Central memory CD8-positive, alpha-beta T cell (primary cell): ENCODE measurements at places on chromosomes 1 and 21.

DNA sequence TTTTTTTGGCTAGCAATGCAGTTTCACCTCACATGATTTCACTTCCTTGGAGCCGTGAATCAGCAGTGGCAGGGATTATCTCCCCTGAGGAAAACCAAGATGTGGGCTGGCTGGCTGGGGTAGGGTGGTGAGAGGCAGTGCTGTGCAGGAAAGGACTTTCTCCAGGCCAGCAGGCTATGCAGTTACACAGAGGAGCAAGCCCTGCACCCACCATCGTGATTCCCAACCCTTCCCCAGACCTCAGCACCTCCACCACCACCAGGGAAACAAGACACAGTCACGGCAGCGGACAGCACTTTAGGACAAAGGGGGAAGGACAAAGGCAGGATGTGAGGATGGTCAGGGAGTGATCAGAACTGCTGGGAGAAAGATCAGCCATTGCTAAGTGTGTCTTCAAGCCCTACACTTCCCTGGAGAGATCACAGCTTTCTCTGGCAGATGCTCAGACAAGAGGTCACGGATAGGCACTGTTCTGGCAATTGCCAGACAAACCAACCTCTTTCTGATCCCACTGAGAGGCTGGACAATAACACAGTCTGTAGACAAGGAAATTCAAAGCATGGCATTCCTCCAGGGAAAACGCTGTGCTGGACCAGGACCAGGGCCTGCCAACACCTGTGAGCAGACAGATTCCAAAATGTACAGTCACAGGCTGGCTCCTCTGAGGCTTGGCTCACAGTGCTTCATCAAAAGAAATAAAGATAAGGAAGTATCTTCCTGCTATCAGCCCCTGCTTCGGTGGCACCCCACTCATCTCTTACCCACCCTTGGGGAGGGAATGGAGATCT lies 509.4 kb downstream of the SMYD3 start:
- no peak for DNase-seq

- DNase-seq: no peak
Observed at GRCh38 chr1:27348861-27349783, 7.3 kb downstream of the SYTL1 start.

- no peak for DNase-seq
Observed at GRCh38 chr1:13922466-13923110, 222.6 kb downstream of the PRDM2 start.

GRCh38 chr1:109595531-109595930 lies 23.9 kb downstream of the GNAT2 start:
- no peak for DNase-seq

DNA sequence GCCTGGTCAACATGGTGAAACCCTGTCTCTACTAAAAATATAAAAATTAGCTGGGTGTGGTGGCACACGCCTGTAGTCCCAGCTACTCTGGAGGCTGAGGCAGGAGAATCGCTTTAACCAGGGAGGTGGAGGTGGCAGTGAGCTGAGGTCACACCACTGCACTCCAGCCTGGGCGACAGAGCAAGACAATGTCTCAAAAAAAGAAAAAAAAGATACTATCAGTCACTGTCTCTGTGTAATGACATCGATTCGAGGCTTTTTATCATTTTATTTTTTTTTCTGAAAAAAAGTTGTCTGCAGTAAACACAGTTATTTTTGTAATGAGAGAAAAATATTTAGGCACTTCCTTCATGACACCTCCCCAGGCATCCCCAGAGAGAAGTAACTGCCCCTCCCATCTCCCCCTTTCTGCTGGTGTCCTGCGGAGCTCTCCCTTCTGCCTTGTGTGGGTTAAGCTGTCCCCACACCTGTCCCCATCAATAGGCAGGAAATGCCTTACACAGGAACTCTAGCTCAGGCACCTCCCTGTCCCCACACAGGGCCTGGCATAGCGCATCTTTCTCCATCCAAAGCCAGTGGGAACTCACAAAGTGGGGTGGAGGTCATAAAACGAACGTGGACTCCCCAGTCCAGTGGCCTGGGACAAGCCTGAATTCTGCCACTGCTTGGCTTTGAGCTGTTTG lies 132.0 kb downstream of the SYF2 start:
- no peak for DNase-seq

DNA sequence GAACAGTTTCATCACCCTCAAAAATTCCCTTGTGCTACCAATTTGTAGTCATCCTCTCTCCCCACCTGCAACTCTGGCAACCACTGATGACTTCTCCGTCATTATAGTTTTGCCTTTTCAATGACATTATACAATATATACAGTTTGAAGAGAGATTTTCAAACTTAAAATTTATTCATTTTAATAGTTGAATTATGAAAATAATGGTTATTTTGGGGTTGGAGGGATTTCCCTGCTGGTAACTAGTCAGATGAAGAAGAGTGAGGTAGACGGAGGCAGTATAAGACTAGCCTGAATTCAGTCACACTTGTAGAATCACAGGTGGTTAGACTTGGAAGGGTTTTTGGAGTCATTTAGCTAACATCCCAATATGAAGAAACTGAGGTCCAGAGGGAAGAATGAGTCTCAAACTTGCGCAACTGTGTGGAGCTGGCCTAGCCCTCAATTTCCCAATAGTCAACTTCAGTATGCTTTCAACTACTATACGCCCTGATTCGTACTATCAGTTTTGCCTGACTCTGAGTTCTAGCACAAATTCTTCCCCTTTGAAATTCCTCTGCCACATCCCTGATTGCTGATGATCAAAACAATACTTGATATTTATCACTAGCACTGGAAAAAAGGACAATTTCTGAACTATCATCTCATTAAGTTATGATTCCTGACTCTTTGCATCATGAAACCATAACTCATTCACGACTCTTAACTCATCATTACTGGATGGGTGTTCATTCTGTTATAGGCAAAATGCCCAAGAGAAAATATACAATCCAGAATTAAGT lies 54.2 kb downstream of the VANGL2 start:
- no peak for DNase-seq

- no peak for DNase-seq
Observed at GRCh38 chr1:226882187-226882586, 11.8 kb downstream of the PSEN2 start.

DNA sequence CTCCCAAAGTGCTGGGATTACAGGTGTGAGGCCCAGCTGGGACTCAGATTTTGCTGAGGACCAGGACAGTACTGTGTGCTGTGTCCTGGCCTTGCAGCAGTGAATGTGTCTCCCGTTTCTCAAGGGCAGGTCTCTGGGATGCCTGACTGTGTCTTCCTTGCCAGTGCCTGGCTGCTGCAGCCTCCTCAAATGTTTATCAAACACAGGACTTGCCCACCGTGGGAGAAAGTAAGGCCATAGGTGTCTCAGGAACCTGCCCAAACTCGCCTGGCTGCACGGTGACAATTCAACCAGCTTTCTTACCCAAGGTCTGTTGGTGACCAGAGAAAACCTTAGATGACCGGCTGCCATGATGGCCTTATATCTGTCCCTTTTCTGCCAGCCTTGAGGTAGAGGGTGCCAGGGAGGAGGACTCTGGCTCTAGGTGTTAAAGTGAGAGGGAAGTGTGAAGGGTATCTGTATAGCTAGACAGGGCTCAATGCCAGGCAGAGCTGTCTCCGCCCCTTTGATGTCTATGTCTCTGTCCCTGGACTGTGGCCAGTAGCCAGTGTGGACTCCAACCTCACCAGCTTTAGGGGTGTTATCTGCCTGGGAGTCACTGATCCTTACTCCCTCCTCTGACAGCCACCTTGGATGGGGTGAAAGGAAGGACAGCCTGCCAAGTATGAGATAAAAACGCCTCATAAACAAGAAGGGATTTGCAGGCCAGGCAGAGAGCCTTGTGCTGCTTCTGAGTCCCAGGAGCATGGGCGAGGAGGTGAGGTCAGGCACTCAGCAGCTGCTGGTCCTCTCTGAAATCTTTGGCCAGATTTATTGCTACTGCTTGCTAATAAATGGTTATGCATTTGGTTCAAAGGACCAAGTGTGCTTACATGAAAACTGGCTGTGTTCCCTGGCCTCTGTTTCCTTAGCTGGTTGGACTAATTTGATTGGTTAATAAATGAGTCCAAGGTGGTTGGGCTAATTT lies 22.3 kb downstream of the IL6R start:
- no peak for DNase-seq

DNA sequence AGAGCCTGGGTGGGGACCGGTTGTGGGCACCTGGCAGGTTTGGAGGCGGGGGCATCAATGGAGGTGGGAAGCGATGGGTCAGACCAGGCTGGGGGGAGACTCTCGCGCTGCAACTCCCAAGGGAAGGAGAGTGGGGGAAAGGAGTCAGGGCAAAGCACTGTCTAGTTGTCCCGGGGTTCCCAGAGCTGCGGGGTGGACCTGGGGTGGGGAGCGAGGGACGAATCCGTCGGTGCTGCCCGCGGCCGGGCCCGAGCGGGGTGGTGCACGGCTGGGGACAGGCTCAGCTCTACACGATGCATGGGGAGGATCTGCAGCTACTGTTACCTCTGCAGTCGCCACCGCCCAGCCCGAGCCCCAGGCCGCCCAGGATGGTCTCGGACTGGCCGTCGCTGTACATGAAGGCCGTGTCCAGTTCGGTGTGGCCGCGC lies 427 bp downstream of the AKR7A2 start:
- DNase-seq: no peak

DNA sequence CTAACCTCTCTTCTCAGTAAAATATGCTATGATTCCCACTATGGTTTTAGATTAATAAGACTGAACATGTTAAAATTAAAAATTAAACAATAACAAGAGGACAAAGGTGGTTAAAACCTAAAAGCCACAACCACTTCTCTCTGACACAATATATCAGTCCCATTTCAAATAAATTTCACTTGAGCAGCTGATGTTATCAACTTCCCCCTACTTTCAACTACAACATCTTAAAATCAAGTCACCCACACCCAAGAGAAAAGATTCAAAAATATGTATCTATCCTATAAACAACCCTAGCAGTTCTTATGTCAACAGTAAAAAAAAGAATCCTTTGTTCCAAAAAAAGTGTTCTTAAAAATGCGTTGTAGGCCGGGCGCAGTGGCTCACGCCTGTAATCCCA lies 7.5 kb downstream of the PUM1 start:
- no peak for DNase-seq

GRCh38 chr1:11531943-11532342 lies 53.0 kb downstream of the DISP3 start:
- DNase-seq: no peak

DNA sequence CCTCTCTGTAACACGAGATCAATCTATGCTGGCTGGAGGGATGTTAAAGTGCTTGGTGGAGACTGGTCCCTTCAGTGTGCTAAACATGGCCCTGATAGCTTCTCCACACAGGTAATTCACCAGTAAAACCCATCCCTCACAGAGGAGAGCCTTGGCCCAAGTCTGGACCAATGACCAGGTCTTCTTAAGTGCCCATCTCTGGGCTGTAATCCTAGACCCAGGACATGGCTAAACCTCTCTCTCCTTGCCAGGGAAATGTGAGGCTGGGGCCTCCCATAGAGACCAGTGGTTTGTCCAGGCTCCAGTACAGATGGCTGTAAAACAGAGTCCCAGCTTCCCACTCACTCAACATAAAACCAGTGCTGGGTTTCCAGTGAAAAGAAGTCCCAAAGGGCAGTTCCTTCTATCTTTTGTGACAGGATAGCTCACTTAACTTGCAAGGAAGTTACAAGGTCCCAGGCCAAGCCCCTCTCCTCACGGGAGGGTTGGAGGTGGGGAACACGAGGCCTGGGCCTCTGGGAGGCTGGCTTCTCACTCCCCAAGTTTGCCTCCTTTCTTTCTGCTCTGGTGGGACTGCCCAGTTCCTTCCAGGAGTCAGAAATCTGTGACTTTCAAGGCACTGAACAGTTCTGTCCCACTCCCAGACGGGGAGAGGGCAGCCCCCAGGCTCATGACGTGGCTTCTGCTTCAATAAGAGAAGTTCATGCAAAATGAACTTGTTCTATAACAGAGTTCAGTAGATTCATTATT lies 2.2 kb upstream of the KIF17 start:
- no peak for DNase-seq

DNA sequence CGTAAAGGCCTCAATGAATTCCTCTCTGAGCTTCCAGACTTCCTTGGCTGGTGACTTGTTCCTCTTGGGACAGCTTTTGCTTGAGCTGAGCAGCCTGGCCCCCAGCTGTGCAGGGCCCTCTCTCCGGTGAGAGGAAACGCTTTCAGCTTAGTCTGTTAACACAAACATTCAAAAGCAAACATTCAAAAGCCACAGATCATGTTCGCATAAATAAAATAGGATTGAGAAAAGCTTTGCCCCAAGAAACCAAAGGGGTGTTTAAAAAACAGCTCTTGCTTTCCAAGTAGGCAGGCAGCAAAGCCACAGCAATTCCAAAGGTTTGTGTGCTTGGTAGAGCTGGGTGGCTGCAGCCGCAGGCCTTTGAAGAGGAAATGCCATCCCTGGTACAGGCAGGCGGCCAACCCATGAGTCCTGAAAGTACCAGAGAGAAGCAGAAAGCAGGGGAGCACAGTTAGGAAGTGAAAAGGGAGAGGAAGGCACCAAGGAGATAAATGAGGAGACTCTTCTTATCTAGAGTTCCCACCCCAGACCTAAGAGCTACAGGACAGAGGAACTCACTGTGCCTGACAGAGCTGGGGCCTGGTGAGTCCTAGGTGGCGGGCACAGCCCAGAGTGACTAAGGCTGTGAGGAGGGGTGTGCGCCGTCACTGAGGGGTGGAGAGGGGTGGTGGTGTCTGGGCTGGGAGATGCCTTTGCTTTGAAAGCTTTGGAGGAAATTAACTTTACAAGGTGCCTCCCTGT lies 48.4 kb downstream of the CCN1 start:
- DNase-seq: no peak

DNA sequence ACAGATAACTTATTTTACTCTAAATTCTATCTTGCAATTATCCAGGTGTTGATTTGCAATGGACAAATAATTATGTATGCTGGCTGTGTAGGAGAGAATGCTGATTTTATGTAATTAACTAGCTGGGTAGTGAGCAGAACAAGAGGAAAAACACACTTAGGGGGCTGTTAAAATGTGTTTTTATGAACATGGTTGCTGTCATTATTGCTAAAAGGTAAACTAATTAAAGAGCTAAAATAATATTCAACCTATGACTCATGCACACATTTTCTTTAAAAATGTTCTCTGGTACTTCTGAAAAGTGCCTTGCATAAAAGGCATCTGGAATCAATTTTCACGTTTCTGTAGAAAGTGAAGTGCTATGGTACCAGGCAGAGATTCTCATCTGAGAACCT lies 192.8 kb upstream of the C8B start:
- no peak for DNase-seq

DNA sequence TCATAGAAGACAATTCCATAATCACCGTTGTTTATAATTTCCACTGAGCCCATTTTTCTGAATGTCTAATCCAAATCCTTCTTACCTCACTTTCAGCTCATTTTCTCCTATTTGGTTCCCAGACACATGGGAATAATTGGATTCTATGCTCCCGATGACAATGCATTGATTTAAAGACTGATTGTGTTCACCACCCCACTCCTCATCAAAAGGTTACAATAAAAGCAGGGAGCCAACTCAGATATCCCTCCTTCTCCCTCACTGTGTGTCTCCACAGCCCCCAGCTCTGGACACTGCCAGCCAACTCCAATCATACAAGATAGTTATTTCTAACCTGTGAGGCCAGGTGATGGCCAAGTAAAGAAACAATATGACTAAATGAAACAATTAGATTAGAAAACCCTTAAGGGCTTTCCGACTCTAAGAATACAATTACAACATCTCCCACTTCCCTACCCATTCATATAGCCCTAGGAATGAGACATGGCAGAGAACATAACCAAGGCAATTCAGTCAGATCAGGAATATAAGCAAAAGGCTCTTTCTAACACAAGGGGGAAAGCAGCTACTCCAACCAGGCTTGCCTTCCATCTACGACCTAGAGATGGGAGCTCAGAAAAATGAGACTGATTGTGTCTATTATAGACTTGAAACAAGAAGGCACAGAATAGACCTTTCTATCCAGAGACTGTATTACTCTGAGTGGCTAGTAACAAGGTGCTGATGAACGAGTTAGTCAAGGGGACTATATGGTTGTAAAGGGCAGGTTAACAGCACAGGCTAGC lies 28.5 kb upstream of the CADM3 start:
- no peak for DNase-seq

GRCh38 chr1:206998816-206999215 lies 28.6 kb upstream of the FCAMR start:
- DNase-seq: no peak
